GM12864 (cell line): ENCODE measurements at places on chromosomes 13 and 19.

DNA sequence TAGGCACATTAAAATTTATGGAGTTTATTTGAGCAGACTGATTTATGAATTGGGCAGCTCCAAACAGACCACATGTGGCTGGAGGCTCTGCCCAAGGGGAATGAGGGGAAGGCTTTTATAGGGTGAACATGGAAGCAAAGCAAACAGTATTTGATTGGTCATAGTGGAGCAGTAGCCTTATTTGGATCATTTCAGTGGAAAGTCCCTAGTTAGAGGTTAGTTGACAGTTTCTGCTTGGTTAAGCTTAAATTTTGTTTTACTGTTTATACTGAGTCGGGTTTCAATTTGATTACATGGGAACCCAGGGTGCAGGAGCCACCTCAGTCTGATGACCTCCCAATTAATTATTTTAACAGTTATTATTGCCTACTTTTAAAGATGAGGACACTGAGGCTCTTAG, 140.5 kb downstream of the NDFIP2 start:
- DNase-seq, result no peak

GRCh38 chr19:51651216-51651846, 4.7 kb upstream of the SIGLEC14 start:
- peak; percentile 29 for DNase-seq

GRCh38 chr13:30676672-30677071, 58.7 kb upstream of the ALOX5AP start:
- DNase-seq, result no peak

GRCh38 chr19:44905437-44906160, at the start of gene APOE:
TSS of gene APOE (plus strand) at chr19:44905796. CDS start at chr19:44906625, 829 bp downstream.
- DNase-seq, result no peak

DNA sequence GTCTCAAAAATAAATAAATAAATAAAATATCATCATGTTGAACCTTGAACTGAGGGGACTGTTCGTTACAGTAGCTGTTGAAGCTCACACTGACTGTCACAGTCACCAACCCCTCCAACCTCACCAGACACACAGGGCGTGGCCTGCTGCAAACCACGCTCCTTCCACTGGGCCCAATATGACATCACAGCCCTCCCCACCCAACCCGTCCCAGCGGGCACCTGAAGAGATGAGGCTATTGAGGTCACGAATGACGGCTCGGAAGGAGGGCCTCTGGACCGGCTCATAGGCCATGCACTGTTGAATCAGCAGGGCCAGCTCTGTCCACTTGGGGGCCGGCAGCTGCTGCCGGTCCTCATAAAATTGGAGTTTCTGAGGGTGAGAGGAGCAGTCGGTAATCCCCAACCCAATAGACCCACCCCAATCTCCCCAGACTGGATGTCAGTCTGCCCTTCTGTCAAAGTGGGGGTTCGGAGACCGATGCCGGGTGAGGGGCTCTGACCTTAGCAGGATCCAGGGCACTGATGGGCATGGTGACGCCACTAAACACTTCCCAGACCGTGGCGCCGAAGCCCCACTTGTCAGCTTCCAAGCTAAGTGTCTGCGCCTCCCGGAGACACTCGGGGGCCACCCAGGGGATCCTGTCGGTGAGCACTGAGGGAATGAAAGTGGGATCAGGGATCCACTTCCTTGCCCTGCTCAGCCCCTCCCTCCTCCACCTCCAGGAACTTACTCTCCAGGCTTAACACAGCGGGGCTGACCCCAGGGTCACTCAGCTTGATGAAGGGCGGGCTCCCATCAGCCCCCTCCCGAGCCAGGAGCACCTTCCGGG, 13.2 kb downstream of the JAK3 start:
- DNase-seq, result no peak

DNA sequence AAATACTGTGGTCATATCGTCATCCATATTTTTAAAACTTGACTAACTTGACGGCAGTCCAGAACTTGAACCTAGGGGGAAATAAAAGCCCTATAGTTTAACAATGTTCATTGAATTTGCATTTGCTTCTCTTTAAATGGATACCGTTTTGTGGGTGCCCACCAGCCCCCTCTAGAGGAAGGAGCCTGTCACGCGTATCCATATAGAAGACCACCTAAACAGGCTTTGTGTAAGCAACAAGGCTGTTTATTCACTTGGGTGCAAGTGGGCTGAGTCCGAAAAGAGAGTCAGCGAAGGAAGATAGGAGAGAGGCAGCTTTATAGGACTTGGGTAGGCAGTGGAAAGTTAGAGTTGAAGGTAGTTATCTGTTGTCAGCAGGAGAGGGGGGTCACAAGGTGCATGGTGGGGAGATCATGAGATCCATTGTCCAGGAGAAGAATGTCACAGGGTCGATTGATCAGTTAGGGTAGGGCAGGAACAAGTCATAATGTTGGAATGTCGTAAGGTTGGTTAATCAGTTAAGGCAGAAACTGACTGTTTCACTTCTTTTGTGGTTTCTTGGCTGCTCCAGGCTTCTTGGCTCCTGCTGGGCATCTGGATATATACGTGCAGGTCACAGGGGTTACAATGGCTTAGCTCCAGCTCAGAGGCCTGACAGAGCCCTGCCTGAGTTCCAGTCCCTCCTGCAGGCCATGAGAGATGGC, 42.5 kb upstream of the ANKRD10 start:
- DNase-seq, result no peak

GRCh38 chr13:24167666-24168391, 7.3 kb downstream of the SPATA13 start:
- no peak for DNase-seq

DNA sequence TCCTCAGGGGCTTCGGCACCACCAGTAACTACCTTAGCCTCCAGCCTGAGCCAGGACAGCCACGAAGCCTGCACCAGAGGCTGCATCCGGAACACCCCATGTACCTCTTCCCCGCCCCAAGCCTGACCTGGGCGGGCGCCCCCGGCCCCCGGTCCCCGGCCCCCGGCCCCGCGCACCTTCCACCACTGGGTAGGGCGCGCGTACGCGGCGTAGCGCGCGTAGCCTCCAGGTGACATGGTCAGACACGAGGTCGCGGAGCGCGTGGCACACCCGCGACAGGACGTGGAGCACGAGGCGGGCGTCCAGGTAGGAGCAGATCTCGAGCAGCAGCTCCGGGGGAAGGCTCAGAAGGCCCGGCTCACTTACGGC, 450 bp downstream of the FBXW9 start:
- no peak for DNase-seq

- DNase-seq, result no peak
Observed at GRCh38 chr13:23443110-23443509, 9.6 kb upstream of the SACS start.

GRCh38 chr19:5925830-5926427, 11.9 kb downstream of the CAPS start:
- no peak for DNase-seq

- DNase-seq, result peak; percentile 52
Observed at GRCh38 chr19:41951686-41952172, 7.4 kb downstream of the RABAC1 start.

DNA sequence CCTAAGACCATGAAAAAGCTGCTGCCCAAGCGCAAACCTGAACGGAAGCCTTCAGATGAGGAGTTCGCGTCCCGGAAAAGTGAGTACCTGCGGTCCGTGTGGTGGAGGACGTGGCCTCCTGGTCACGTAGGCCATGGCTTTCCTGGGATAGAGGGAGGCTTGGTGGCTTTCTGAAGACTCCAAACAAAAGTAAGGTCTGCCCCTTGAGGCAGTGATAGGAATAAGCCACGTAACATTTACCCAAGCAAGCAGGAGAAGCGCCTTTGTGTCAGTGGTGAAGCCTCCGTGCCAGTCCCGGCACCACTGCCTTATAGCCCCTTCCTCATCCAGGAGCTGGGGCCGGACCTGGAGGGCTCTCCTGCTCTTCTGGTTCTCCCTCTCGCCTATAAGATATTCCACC, 34.3 kb upstream of the TEX29 start:
- DNase-seq, result no peak

GRCh38 chr19:13926715-13927114, 11.5 kb downstream of the PODNL1 start:
- DNase-seq, result no peak

GRCh38 chr13:93430381-93430780, 203.8 kb downstream of the GPC6 start:
- DNase-seq, result no peak

DNA sequence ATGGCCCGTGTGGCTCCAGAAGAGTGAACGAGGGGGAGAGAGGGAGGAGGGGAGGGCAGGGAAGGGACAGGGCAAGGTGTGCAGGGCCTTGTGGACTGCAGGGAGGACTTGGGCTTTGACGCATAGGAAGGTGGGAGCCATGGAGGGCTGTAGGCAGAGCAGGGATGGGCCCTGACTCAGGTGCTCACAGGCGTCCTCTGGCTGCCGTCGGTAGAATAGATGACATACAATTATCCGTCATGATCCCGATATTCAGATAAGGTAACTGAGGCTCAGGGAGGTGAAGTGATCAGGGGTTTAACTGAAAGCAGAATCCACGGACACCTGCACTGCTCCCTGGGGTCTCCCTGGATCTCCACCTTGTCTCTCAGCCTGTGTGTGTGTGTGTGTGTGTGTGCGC, 3.4 kb downstream of the C3 start:
- DNase-seq, result no peak

DNA sequence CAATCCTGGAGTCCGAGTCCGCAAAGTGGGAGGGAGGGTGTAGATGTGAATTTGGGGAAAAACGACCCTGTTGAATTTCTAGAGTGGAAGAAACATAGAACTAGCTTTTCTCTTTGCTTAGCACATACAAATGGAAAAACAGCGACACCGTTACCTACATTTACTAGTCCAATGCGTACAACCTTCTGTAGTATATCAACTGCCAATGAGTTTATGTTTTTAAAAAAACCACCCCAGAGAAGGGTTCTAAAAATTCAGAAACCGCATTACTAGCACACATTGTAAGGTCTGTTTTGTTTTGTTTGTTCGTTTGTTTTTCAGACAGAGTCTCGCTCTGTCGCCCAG, 332 bp upstream of the SUPT20H start:
- no peak for DNase-seq

DNA sequence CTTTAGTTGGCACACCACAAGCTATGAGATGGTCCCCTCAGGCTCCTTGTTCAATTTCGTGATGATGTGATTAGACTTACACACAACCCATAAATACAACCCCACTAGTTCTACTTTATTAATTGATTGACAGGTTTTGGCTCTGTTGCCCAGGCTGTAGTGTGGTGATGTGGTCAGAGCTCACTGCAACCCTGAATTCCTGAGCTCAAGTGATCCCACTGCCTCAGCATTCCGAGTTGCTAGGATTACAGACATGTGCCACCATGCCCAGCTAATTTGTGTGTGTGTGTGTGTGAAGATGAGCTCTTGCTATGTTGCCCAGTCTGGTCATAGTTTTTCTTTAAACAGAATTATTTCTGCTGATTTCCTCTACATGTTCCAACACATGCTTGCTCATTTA, 17.5 kb upstream of the HTR2A start:
- DNase-seq, result no peak

- no peak for DNase-seq
Observed at GRCh38 chr19:46728208-46728607, 11.3 kb upstream of the PRKD2 start.

- no peak for DNase-seq
Observed at GRCh38 chr13:33825083-33825482, 7.1 kb downstream of the RFC3 start.

DNA sequence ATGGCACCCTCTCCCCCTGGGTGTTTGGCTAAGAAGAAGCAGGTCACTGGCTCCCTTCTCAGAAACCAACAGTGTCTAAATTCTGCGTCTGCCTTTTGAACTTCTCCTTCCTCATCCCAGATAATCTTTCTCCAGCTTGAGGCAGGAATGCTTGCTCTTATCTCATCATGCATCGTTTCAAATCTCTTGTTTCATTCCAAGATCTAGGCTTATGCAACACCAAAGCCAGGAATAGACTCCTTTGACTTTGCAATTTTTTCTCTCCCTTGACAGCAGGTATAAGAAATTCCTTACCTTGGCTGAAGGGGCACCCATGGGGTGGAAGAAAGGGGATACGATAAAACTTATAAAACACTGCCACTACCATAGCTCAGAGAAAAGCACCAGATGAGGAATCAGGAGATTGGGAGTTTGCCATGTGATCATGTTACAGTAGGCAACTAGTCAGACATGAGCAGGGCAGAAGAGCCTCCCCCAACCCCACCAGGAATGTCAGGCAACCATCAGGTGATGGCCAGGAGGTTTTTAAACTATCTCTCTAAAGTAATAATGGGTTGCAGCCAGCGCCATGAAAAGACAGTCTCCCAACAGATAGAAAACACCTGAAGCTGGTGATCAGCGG, 498.9 kb downstream of the KLF12 start:
- DNase-seq, result no peak

DNA sequence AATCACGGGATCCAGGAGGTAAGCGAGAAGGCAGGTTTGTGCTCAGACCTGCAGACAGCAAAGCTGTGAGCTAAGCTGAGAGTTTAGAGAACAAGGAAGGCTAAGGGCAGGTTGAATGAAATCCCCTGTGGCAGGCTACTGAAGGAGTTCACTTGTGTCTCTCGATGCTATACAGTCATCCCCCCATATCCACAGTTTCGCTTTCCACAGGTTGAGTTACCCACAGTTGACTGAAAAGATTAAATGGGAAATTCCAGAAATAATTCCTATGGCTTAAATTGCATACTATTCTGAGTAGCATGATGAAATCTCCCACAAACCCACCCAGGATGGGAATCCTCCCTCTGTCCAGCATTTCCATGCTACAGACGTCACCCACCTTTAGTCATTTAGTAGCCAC, 49.6 kb downstream of the ABCC4 start:
- DNase-seq, result no peak

- DNase-seq, result peak; percentile 46
Observed at GRCh38 chr13:24228852-24229458, 68.4 kb downstream of the SPATA13 start.

GRCh38 chr13:51912091-51912490, 50.3 kb downstream of the CCDC70 start:
- DNase-seq, result no peak

- no peak for DNase-seq
Observed at GRCh38 chr13:113383089-113383488, 19.2 kb upstream of the GRTP1 start.

DNA sequence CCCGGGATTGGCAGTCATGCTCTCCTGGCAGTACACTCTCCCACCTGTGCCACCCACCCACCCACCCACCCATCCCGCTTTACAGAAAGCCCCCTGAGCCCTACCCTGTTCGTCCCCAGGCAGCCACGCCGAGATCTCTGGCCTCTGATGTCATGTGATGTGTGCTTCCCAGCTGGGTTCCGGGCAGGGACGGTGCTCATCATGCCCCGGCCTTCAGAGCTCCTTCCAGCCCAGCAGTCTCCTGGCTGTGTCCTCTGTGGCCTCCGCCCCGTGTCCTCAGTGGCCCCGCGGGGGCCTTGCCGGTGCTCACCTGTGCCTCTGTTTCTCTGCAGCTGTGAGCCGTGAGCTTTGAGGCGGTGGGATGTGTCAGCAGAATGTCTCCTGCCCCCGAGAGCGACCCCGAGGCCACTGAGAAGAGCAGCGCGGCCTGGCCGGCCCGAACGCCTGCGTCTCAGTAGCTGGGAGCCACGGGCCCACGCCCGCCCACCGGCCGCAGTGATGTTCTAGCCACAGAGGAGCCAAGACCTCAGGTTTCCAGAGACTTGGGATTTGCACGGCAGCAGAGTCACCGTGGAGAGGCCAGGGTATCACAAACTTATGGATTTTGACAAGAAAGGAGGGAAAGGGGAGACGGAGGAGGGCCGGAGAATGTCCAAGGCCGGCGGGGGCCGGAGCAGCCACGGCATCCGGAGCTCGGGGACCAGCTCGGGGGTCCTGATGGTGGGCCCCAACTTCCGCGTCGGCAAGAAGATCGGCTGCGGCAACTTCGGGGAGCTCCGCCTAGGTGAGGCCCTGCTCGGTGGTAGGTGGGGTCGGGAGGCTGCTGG, 28.4 kb downstream of the CSNK1G2 start:
- no peak for DNase-seq

GRCh38 chr13:97561182-97561581, 127.2 kb downstream of the RAP2A start:
- no peak for DNase-seq

GRCh38 chr13:66314911-66315310, 915.2 kb downstream of the PCDH9 start:
- DNase-seq, result no peak
